ENCODE measurements at places on chromosomes 3 and 15.
A peak's percentile ranks its signal among the peaks of the same experiment; 100 is the strongest.

- DNase-seq, result no peak
Measured at GRCh38 chr3:171373711-171374110, 86.5 kb downstream of the TNIK start.

DNA sequence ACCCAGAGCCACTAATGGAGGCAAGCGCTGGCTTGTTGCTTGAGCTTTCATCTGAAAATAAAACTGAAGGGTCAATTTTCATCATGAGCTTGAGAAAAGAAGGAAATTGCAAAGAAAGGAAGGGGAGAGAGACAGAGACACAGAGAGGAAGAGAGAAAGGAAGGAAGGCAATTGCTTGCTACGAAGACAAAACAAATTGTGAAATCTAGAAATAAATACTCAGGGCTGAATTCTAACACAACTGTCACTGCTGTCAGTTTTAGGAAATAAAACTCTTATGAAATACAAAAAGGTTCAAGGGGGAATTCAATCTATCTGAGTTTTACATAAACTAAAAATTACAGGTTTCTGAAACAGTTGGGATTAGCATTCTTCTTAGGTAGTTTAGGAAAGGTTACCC lies 36.7 kb downstream of the FOXP1 start:
- no peak for DNase-seq

DNA sequence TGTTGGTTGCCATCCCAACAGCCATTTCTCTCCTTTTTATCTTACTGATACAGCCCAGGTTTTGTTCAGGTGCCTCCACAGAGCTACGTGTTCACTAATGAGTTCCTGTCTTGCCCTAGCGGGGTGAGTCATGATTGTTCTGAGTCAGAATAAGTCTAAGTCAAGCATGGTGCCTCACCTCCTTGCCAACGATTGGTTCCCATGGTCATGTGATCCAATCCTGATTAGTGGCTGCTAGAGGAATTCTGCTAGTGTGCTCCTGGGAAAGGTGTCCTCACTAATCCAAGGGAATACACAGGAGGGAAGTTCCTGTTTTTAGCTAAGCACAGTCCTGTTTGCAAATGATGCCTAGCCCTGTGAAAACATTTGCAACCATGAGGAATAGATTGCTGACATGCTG lies 99.8 kb downstream of the NSUN3 start:
- peak; percentile 27 for DNase-seq

DNA sequence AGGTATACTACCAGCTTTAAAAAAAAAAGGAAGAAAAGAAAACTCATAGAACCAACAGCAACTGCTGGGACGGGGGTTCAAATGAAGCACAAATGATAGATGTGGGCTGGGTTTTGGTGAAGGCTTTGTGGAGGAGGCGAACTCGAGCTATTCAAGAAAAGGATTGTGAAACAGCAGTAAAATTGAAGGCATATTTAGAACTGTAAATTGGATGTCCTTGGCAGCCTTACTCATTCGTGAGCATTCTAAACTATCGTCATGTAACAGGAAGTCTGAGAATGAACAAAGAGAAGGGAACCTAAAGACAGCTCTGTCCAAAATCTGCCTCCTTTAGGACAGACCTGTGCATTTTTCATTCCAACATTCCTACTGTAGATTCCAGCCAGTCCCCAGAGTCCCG lies 97.8 kb downstream of the LARS2 start:
- DNase-seq, result no peak

GRCh38 chr15:69804786-69805185 lies 292.9 kb downstream of the TLE3 start:
- DNase-seq, result no peak

All from T1000 (cell line).